ENCODE measurements at places on chromosomes 5 and 9.

- no peak for DNase-seq
Observed at GRCh38 chr5:157116483-157116954, 7.7 kb upstream of the HAVCR2 start.

- peak; percentile 5 for DNase-seq
Observed at GRCh38 chr5:79236362-79236969, 535 bp downstream of the JMY start.

DNA sequence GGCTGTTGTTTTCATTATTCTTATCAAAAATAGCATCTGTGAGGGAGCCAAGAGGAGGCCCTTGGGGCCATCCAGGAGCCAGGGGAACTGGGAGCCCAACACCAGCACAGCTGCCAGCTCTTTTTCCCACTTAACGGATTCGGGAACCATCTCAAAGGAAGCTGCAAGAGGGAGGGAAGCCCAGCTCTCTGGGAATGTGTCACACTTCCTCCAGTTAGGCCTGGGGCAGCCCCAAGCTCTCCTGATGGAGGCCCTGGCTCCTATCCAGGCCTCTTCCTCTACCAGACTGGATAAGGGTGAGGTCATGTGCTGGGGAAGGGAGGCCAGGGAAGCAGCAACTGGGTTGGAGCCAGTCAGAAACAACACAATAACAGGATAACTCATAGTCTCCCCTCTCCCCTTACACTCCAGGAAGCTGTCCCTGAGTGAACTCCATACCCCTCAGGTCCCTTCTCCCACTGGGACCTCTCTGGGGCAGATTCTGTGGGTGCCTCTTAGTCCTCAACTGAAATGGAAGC lies 12.7 kb downstream of the CSF2 start:
- no peak for DNase-seq

DNA sequence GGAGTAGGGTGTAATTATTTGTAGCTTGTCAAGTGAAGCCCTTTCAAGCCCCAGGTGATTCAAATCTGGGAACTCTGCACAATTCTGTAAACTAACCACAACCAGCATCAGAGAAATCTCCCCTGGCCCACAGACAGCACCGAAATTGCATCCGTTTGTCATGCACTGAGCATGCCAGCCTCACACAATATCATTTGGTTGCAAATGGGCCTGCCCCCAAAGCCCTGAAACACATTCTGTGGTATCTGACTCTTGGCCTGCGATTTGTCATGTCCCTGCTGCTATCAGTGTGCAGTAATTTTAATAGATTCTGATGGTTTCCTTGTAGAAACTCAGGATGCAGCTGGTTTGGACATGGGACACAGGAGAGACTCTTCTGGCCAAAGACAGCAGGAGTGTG lies 35.3 kb downstream of the SNX24 start:
- DNase-seq = no peak

DNA sequence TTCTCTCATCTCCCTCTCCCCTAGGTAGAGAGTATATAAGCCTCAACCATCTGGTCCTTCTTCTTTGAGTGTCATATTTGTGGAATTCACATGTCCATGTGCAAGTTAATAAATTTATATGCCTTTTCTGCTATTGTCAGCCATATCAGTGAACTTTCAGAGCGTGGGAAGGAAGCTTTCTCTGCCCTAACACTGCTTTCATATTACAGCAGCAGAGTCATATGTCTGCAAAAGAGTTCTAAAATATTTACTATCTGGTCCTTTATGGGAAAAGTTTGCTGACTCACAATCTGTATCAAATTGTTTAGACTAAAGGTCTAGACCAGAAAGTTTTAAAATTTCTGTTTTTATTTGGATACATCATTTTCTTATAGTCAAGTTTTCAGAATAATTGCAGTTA lies 669.0 kb downstream of the LRRC70 start:
- DNase-seq = no peak

DNA sequence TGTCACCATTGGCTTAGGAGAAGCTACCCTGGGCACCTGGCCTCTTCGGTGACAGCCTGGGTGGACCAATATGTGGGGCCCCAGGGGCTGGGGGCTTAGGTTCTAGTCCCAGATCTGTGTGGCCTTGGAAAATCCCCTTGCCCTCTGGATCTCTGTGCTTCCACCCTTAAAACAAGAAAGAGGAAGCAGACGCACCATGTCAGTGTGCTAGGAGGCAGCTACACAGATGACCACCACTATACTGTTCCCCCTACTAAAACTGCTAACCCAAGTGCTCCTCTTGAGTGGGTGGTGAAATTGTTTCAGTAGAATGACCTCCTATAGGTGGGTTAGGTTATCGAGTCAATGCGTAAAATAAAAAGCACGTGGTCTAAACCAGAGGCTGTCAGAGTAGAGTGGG lies 31.0 kb downstream of the AFAP1L1 start:
- no peak for DNase-seq

DNA sequence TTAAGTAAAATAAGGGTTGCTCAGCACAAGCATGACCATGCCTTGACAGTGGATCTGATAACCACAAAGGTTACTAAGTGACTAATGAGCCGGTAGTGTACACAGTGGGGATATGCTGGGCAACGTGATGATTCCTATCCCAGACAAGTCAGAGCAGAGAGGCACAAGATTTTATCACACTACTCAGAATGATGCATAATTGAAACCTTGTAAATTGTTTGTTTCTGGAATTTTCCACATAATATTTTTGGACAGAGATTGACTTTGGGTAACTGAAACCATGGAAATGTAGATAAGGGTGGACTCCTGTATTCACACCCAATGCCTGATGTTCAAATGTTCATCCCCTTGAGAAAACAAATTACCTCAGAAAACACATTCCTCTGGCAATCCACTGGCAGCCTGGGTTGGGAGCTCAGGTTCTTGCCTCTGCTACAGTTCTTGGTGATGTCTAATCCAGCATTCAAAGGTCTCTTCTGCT lies 16.2 kb upstream of the ERAP1 start:
- peak; percentile 6 for DNase-seq

DNA sequence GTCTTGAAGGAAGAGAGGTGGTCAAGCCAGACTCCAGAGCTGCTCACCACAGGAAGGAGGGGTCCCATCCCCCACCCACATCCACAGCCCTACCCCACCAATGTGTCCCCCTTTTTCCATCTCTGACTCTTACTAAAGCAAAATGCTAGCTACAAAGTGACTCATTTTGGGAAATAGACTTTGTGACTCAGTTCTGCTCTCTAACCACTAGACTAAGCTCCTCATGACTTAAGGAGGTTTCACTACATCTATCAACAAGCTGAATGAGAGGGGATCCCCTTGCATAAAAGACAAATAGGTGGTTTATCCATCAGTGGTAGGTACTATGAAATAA lies 35.1 kb upstream of the ADRB2 start:
- peak; percentile 47 for DNase-seq

- no peak for DNase-seq
Observed at GRCh38 chr5:31692561-31693221, 53.8 kb downstream of the PDZD2 start.

DNA sequence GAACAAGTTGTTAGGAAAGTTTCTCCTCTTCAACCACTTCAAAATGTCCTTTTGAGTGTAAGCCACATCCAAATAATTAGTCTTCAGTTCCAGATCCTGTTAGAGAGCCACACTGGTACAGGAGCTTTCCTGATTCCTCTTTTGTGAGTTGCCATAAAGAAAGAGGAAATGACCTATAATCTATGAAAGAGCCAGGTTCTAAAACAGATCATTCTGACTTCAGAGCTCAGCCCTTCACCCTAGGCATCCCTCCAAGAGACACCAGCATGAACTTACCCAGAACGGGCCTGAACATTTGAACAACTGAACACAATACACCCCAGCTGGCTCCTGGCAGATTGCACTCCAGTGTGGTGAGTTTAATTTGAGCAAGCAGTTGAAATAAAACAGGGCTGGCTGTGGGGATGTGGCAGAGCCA lies 25.7 kb downstream of the SLC1A1 start:
- DNase-seq = no peak

DNA sequence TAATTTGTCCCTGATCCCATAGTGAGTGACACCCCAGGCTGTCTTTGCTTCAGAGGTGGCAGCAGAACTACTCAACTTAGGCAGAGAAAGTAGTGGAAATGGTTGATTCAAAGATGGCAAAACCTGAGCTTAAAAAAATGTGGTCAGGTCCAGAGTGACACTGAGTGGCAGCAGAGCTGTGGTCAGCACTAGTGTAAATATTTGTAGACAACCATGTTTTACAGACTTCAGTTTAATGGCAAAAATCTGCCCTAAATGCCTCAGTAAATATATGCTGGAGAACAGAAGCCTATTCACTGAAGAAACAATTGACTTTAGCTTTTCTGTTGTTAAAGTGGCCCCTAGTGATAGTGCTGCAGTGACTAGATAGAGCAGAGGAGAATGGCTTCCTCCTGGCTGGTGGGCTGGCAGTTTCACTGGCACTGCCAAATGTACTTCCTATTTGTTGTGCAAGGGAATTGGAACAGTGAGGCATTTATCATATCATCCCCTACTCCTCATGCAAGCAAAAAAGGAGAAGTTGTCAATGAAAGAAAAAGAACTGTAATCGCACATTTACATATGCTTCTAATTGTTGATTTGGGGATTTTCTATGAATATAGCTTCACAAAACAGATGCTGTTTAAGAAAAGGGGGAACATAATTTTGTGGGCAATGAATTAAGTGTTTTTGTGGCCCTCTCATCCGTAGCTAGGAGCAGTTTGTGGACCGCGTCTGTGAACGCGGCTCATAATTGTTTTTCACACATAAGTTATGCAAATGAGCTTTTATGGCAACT lies 12.0 kb downstream of the PBX3 start:
- no peak for DNase-seq

DNA sequence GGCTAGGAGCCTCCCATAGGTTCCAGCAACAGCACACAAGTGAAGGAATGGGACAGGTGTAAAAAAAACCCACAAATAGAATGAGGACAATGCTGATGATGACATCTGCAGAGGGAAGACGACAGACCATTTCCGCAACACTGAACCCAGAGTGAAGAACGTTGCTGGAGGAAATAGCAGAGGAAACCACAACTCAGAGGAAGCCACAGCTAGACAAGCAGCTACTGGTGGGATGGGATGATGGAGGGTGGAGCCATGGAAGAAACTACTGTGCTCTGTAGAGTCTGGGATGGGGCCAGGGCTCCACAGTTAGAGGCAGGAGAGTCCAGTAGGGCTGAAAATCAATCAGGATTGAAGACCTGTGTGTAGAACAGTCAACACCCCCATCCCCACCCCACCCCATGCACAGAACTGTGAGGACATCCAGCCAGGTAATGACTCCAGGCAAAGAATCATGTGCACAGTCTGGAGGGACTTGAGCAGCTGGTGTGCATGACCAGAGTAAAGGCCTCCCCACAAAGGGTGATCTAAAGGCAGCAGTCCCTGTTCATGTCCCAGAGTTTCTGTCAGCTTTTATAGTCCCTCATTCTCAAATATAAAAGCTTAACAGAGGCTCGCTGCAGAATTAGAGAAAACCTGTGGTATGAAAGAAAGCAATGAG lies 65.2 kb upstream of the SPIN1 start:
- DNase-seq = no peak

GRCh38 chr9:127153501-127153900 lies 31.1 kb upstream of the ANGPTL2 start:
- no peak for DNase-seq

- DNase-seq = no peak
Observed at GRCh38 chr5:41246376-41246775, 33.0 kb upstream of the C6 start.

- DNase-seq = no peak
Observed at GRCh38 chr9:35205340-35205739, 43.5 kb downstream of the UNC13B start.

GRCh38 chr5:73892806-73893205 lies 266.8 kb downstream of the ARHGEF28 start:
- no peak for DNase-seq

GRCh38 chr5:139199321-139199720 lies 1.2 kb upstream of the SIL1 start:
- no peak for DNase-seq

DNA sequence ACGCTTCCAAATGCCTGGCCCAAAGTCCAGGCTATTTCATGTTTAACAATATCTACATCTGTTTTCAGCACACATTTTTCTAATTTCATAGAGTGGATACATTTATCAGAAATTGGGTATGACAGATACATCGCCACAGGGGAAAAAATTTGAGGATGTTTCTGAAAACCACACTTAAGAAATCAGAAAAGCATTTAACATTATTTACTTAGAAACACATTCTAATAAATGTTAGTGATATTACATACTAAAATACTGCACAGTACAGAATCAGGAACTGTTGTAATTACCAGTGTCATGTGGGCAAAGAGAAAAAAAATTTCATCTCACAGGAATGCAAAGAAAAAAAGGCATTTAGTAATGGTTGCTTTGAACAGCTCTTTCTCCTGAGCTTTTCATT lies 310.5 kb upstream of the KIF2A start:
- no peak for DNase-seq

Data from stimulated activated CD8-positive, alpha-beta memory T cell treated with anti-CD3 and anti-CD28 coated beads, Interleukin-15, amount 100 ng/mL, for 48 hours (primary cell).